ENCODE measurements at places on chromosomes 1 and 21. TPM values are rescaled to one million over a fixed set of nuclear protein-coding genes. Genes with fewer than 3 reads are reported as not detected.

Gene ADAMTS5
- total RNA-seq: 0.96 TPM

Gene OR2T29
- total RNA-seq: not detected

Gene ADAM30
- total RNA-seq: not detected

Gene KCNK2
- total RNA-seq: 0.17 TPM

Gene SHISA4
- total RNA-seq: 2.0 TPM

Gene CD164L2
- total RNA-seq: 0.69 TPM

Gene LMOD1
- total RNA-seq: 7.6 TPM

Gene PDE9A
- total RNA-seq: 37.5 TPM

Gene TFAP2E
- 0.67 TPM for total RNA-seq

Gene WDR64
- total RNA-seq: not detected

Gene SLC30A10
- 32.3 TPM for total RNA-seq

Gene LCE1C
- not detected for total RNA-seq

Gene RO60
- total RNA-seq: 47.6 TPM

Gene APOBEC4
- total RNA-seq: not detected

Gene HES5
- 4.2 TPM for total RNA-seq

Gene SFN
- total RNA-seq: 253 TPM

Gene CHIA
- total RNA-seq: not detected

Gene RPL22
- total RNA-seq: 378 TPM

Gene TSTD1
- 87.8 TPM for total RNA-seq

Gene GBP2
- total RNA-seq: 81.0 TPM

Gene CACNA1S
- total RNA-seq: not detected

Gene CELA3B
- total RNA-seq: 16.7 TPM

Gene SMIM1
- 2.4 TPM for total RNA-seq

Gene TCHHL1
- total RNA-seq: not detected

Gene GBP5
- 3.0 TPM for total RNA-seq

Gene OLIG1
- total RNA-seq: not detected

Gene PARP1
- 96.3 TPM for total RNA-seq

Gene DCLRE1B
- total RNA-seq: 9.5 TPM

Gene SLC25A34
- 3.2 TPM for total RNA-seq

Gene ERICH3
- not detected for total RNA-seq

Gene IGSF9
- total RNA-seq: 41.8 TPM
